ENCODE measurements at places on chromosomes 4 and X. TPM values are rescaled to one million over a fixed set of nuclear protein-coding genes. Genes with fewer than 3 reads are reported as not detected.

Gene REST
- total RNA-seq = 47.9 TPM

Gene PDGFRA
- 3.2 TPM for total RNA-seq

Gene CCNI
- total RNA-seq = 172 TPM

Gene TCEAL7
- total RNA-seq = 16.2 TPM

Gene HMX1
- total RNA-seq = not detected

Gene TMSB15C
- total RNA-seq = 3.5 TPM

Gene PLP2
- total RNA-seq = 50.9 TPM

Gene HEPH
- total RNA-seq = 6.5 TPM

Gene TACC3
- total RNA-seq = 26.7 TPM

Gene FSTL5
- not detected for total RNA-seq

Gene MAGEA2B
- not detected for total RNA-seq

Gene AKAP14
- total RNA-seq = not detected

Gene SETD7
- total RNA-seq = 48.4 TPM

Gene RAI2
- 9.1 TPM for total RNA-seq

Gene PNMA5
- not detected for total RNA-seq

Gene BST1
- total RNA-seq = 88.9 TPM

Gene VCX
- not detected for total RNA-seq

Gene CT47B1
- total RNA-seq = not detected

Gene GIMD1
- not detected for total RNA-seq

Gene HAND2
- not detected for total RNA-seq

Gene COQ2
- total RNA-seq = 17.5 TPM
